Stimulated activated CD8-positive, alpha-beta memory T cell treated with anti-CD3 and anti-CD28 coated beads, Interleukin-15, amount 100 ng/mL, for 4 hours (primary cell): ENCODE measurements at places on chromosomes 11 and 22.

- no peak for DNase-seq
Measured at GRCh38 chr11:76745561-76746207, 37.5 kb upstream of the TSKU start.

DNA sequence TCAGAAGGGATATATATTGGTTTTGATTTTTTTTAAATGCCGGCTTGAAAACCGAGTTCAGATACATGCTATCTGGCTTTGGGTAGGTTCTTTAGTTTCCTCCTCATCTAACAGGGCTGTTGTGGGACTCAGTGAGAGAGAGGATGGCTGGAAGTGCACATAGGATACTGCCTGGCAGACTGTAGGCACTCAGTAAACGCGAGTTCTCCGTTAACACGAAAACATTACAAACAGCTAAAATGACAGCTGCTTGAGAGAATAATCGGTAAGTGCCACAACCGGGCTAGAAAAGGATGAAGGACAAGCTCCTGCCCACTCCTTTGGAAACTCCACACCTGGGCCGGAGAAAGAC is 369 bp downstream of the XRRA1 start:
- DNase-seq, result no peak

GRCh38 chr11:94558468-94558867 is 8.7 kb upstream of the PIWIL4 start:
- DNase-seq, result no peak

- no peak for DNase-seq
Measured at GRCh38 chr22:35915477-35916013, 113.1 kb downstream of the RBFOX2 start.

GRCh38 chr22:41922328-41922727 is 4.3 kb downstream of the TNFRSF13C start:
- DNase-seq, result no peak

DNA sequence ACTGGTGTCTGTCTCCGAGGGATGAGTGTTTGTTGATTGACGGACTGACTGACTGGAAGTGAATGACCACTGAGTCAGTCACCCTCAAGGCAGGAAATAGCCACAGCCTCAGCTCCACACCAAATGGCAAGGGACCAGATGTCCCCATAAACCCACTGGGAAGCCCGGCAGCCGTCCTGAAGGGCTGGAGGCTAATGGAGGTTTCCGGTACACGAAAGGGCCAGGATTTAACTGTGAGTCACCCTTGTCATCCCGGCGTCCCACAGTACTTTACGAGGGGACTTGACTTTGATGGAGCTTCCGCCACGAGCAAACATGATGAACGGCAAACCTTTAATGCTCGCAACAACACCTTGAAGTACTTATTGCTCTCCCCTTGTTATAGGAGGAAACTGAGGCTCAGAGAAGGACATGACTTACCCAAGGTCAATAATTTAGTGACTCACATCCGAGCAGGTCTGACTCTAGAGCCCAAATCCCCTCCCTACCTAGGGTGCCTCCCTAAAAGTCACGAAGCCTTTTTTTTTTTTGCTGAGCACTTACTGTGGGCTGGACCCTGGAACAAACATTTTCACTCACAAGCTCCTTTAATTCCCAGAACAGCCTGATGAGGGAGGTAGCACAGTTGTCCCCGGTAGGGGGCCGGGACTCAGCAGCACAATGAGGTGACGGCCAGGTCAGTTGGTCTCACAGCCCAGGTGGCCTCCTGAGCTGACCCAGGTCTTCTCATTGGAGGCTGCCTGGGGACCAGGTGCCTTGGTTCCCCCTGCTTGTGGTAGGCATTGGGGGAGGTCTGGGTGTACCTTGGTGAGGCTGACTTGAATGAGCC is 25.2 kb upstream of the GCAT start:
- DNase-seq, result no peak

- DNase-seq, result no peak
Measured at GRCh38 chr11:29163231-29163630, 853.6 kb downstream of the KCNA4 start.

DNA sequence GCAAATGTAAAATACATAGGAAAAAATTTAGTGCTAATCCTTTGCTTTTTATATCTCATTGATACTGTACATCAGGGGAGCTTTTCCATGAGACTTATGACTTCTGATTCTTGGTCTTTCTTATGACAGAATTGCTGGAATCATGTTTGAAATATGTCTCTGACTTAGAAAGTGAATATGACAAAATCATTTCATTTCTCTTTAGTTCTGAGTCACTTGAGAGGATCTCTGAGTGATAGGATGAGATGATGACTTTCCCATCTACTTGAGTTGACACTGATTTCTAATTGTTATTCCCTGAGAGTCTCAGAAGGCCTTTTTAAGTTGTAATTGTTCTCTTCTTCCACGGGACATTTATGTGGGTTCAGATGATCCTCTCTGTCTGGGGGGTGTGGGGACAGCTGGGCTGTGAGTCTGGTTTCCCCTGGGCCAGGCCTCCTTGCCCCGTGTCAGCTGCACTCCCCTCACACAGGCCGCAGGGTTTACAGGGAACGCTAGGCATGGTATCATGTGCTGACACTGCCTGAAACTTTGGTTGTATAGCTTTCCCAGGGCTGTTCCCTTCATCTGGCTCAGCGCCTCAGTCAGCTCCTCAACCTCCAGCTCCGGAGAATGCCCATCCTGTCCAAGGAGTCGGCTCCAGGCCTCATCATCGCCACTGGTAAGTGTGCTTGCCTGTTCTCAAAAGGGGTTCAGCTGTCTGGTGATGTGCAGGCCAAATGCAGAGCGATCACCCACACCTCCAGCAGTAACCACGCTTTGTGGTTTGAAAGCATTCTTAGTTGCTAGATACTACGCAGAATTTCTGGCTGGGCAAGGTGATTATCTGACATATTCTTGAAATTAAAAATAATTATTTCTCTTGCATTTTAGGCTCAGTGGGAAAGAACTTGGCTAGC is 69.5 kb upstream of the SORL1-AS1 start:
- no peak for DNase-seq

DNA sequence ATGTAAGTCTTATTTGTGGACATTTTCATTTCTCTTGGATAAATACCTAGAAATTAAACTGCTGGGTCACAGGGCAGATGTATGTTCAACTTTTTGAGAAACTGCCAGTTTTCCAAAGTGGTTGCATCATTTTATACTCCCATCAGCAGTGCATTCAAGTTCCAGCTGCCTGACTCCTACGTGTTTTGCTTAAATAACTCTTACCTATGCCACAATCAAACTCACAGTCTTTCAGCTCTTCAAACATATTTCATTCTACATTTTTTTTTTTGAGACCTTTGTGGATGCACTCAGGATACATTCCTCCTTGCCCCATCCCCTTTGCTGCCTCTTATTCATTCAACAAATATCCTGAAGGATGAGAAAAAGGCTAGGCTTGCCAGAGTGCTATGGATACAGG is 9.2 kb downstream of the TCF20 start:
- DNase-seq, result no peak

GRCh38 chr11:58675334-58676155 is 53.1 kb downstream of the CNTF start:
- peak; percentile 27 for DNase-seq

DNA sequence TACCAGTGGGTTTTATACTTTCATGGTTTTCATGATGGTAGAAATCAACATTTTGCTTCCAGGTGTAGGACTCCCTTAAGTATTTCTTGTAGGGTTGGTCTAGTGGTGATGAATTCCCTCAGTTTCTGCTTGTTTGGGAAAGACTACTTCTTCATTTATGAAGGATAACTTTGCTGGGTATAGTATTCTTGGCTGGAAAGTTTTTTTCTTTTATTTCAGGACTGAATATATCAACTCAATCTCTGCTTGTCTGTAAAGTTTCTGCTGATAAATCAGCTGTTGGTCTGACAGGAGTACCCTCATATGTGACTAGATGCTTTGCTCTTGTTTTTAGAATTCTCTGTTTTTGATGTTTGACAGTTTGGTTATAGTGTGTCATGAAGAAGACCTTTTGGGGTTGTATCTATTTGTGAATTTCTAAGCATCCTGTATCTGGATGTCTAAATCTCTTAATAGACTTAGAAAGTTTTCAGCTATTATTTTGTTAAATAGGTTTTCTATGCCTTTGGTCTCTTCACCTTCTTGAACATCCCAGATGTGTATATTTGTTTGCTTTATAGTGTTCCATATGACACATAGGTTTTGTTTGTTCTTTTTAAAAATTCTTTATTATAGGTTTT is 95.9 kb downstream of the ENTHD1 start:
- DNase-seq, result no peak

DNA sequence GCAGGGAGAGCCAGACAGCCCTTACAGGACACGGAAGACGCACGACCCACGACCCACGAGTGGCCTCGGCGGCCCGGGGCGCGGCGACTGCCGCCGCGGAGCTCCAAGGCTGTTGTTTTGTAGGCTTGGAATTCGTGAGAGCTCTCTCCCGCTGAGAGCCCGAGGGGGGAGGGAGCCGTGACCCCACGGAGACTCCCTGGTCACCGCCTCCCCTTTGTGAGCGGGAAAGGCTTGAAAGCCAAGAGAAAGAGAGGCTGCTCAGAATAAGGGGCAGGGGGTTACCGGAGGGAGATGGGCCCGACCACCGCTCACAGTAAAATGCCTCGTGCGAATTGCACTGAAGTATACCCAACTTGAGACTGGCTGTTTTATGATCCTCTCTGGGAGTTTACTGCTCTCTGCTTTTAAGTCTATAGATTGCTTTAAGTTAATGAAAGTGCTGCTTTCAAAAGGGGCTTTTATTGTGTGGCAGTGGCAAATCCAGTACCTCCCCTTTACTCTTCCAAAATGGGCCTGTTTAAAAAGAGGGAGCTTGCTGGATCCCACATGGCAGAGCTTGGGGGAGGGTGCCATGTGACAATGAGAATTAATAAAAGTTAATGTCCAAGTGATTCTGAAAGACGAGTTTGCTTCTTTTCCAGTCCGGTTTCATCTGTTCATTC is 2.9 kb downstream of the PKNOX2 start:
- DNase-seq, result no peak

DNA sequence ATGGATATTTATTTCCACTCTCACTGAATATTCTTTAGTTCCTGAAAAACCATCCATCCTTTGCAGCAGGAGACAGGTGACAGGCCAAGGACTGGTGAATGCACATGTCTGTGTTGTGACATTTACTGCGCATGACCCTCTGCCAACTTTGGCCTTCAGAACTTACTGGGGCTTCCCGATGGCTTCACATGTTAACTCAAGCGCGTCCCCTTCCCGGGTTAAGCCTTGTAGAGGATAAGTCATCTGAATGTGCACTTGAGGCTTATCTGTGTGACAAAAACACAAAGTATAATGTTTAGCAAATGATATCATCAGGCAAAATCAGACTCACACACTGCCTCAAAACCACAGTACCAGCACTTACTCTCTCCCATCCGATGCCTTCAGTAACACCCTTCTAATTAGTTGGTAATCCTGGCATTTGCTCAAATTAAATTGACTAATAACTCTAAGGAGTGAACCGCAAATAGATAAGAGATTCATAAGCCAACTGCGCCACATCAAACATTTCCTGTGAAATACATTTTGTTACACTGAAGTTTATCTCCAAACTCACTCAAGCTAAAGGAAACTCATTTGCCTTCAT is 286.4 kb downstream of the CADM1 start:
- DNase-seq, result no peak

- no peak for DNase-seq
Measured at GRCh38 chr11:13667245-13667644, 1.2 kb upstream of the FAR1 start.

GRCh38 chr11:36230779-36231699 is 58.2 kb downstream of the COMMD9 start:
- no peak for DNase-seq

- no peak for DNase-seq
Measured at GRCh38 chr22:23248583-23248982, 68.3 kb downstream of the BCR start.

- DNase-seq, result no peak
Measured at GRCh38 chr11:122679466-122679865, 23.9 kb downstream of the UBASH3B start.

GRCh38 chr11:11252403-11252802 is 100.6 kb downstream of the CSNK2A3 start:
- no peak for DNase-seq

DNA sequence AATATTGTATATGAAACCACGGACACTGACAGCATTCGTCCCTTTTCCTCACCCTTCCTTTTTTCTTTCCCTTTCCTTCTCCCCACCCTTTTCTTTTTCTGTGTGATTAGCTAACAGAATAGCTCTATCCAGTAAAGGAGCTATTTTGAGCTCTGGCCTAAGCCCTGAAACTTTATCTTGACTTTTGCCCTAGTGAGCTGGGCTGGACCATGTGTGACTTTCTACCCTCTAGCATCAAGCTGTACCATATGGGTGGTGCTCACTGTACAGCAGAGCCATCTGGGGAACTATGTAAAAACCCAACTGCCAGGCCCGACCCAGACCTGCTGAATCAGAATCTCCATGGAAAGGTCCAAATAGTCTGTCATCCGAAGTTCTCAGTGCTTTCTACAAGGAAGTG is 21.9 kb upstream of the PANX1 start:
- DNase-seq, result no peak

DNA sequence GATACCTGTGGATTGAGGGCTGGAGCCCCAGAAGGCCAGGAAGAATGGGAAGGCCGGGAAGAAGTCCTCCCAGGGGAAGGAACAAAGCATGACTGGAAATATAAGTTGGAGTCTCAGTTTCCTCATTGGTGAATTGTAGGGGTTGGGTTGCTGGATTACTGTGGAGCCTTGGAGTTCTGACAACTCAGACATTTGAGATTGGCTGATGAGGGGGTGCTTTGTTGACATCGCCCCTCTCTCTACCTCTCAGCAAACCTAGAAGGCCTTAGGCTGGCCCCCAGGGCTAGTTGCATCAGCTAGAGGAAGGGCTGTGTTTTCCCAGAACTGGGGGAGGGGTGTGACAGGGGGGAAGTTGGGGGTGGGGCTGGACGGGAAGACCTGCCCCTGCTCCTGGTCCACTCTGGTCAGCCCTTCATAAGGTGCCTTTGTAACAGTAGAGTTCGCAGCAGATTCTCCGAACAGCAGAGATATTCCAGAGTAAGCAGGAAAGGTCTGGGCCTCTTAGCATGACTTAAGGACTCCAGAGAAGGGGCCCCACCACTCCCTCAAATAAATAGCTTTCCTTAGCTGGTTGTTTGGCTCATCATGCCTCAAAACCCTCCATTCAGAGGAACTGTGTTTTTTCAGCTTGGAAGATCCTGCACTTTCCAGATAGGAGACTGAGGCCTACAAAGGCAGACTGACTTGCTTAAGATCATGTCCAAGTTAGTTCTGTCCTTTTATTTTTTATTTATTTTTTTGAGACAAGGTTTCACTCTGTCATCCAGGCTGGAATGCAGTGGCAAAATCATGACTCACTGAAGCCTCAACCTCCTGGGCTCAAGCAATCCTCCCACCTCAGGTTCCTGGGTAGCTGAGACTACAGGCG is 12.5 kb upstream of the THRSP start:
- DNase-seq, result no peak

GRCh38 chr11:75142714-75143419 is 8.0 kb upstream of the SLCO2B1 start:
- peak; percentile 55 for DNase-seq

GRCh38 chr11:12272821-12273617 is 104.4 kb upstream of the PARVA start:
- no peak for DNase-seq

- DNase-seq, result no peak
Measured at GRCh38 chr11:11170352-11171084, 182.5 kb downstream of the CSNK2A3 start.

GRCh38 chr11:134132808-134133207 is 63.9 kb downstream of the JAM3 start:
- DNase-seq, result no peak

- DNase-seq, result peak; percentile 34
Measured at GRCh38 chr11:121655537-121656327, 203.0 kb upstream of the SORL1-AS1 start.

- no peak for DNase-seq
Measured at GRCh38 chr11:18853086-18853720, 61.6 kb upstream of the PTPN5 start.
